ENCODE measurements at places on chromosomes 1 and 21.
A peak's percentile ranks its signal among the peaks of the same experiment; 100 is the strongest.

DNA sequence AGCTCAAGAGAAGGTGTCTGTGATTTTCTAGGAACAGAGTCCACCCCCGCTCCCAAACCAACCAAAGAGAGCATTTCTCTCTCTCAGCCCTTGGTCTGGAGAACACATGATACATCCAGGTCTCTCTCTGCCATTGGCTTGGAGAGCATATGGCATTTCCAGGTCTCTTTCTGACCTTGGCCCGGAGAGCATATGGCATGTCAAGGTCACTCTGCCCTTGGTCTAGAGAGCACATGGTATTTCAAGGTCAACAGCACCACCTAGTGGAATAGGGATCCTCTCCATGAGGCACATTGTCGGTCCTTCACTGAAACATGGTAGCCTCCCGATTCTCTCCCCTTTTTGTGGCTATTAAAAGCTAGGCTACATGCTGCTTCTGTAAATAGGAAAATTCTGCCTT, 437.7 kb upstream of the OLFM3 start:
- DNase-seq = peak; percentile 11

DNA sequence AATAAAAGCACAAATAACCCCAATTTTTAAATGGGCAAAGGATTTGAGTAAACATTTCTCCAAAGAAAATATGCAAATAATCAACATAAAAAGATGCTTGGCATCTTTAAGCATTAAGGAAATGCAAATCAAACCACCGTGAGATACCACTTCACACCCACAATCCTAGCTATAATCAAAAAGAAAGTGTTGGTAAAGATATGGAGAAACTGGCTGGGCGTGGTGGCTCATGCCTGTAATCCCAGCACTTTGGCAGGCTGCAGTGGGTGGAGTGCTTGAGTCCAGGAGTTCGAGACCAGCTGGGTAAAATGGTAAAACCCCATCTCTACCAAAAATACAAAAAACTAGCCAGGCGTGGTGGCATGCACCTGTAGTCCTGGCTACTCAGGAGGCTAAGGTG, 16.9 kb downstream of the ARHGEF11 start:
- no peak for DNase-seq

GRCh38 chr1:166900987-166901386, 24.9 kb upstream of the TADA1 start:
- no peak for DNase-seq

DNA sequence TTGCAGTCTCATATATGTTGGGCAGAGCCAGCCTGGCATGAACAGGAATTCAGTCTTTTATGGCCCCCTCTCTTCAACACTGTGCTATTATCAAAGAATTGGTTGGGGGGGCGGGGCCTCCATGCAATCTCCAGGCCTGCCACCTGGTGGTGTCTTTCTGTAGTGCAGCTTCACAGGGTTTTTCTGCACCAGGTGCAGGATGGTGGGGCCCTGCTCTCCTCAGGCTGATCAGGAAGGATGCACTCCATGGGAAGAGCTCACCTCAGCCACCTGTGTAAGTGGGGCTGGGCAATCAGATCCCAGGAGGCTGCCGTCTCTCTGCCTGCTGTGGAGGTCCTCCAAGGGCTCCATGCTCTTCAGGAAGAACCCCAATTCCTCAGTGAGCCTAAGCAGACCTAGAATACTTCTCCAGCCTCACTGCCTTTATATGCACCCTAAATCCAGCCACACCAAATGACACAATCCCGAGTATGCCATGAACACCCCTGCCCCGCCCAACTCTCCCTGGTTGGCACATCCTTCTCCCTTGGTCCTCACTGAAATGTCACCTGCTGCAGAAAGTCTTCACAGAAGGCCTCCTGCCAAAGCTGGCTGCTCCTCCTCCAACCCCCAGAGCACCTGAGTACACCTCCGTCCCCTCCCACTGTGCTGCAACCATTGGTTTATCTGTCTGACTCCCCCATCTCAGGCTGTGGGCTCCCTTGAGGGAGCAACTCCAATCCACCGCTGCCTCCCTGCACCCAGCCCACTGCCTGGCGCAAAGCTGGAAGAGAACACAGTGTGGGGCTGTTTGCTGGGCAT, 16.5 kb downstream of the STK40 start:
- DNase-seq = peak; percentile 79
